ENCODE measurements at places on chromosomes 3 and 15. TPM values are rescaled to one million over a fixed set of nuclear protein-coding genes. Genes with fewer than 3 reads are reported as not detected.
A peak's percentile ranks its signal among the peaks of the same experiment; 100 is the strongest.

The JMJD7 gene
- 2.2 TPM for total RNA-seq

The COL8A1 gene
- total RNA-seq = 324 TPM

The IP6K1 gene
- 45.1 TPM for total RNA-seq

The DAZL gene
- total RNA-seq = not detected

The C3orf20 gene
- not detected for total RNA-seq

The SSUH2 gene
- 0.32 TPM for total RNA-seq

The TGM4 gene
- total RNA-seq = not detected

The RSL24D1 gene
- total RNA-seq = 84.2 TPM

The PYGO1 gene
- 9.0 TPM for total RNA-seq

The KBTBD13 gene
- total RNA-seq = not detected

The ZBED2 gene
- not detected for total RNA-seq

The MORC1 gene
- total RNA-seq = not detected

The CPLX3 gene
- not detected for total RNA-seq

The NR1I2 gene
- under 0.01 TPM for total RNA-seq

The LOXL1 gene
- 99.9 TPM for total RNA-seq

The RLBP1 gene
- not detected for total RNA-seq

The SLC6A20 gene
- not detected for total RNA-seq

The SLC51B gene
- not detected for total RNA-seq

The UPK1B gene
- 0.32 TPM for total RNA-seq

The LRRC3B gene
- total RNA-seq = not detected

GRCh38 chr3:100005665-100006393, 108.5 kb downstream of the FILIP1L start:
- DNase-seq = no peak

GRCh38 chr3:29554566-29554965, 273.7 kb downstream of the RBMS3 start:
- DNase-seq = no peak

- no peak for DNase-seq
These were observed 44.3 kb upstream of the ATP2B2 start for GRCh38 chr3:10549617-10550230.

GRCh38 chr15:31252171-31252785, 74.4 kb upstream of the KLF13 start:
- no peak for DNase-seq

GRCh38 chr3:139111392-139112229, 66.9 kb upstream of the PRR23C start:
- peak; percentile 67 for DNase-seq

DNA sequence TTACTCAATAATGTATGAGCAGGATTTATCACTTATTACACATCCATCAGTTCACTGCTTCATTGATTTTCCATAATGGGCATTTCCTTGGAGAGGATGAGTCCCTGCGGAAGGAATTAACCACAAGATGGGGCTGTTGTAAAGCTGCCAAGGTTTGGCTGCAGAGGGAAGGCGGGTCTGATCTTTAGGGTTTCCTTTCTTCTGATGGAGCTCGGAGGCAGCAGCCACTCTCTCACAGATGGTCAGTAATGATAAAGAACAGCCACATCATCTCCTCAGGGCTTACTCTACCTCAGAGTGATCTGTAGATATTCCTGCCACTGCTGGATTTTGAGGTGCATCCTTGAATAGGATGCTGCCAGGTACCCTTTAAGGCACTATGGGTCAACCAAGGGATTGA, 115.2 kb downstream of the USP13 start:
- peak; percentile 55 for DNase-seq

- no peak for DNase-seq
These were observed 349.3 kb upstream of the SOX2 start for GRCh38 chr3:181362378-181362777.

DNA sequence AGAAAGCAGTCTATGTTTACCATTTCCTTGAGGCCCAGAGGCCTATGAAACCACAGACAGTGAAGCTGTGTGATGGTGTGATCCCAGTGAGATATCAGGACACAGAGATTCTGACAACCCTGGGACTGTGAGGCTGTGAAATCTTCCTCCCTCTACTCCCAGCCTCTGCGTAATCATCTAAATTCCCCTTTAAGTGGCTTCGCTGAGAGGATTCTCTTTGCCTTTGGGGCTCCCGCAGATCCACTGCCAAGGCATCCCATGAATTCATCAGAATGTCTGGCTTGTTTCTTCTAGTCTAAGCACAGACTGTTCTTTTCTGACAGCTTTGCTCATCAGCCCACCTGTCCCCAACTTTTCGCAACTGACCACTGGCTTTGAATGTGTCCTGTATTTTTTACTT, 901.2 kb upstream of the NR2F2 start:
- peak; percentile 51 for DNase-seq

GRCh38 chr3:154829929-154830328, 250.2 kb upstream of the MME start:
- DNase-seq = no peak

DNA sequence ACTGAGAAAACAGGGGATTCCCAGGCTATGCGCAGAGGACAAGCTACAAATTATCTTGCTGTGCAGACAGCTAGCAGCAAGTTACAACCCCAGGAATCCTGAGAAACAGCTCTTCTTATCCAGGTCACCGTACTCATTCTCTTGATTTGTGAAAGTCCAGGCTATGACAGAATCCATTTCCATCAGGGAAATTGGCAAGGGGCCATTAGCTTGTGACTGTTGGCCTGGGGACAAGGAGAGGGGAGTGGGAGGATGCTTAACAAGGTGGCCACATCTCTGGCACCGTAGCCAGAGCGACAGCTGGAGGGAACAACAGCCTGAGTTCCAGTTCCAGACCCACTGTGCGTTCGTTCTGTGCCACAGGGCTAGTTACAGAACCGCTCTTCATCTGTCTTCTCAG, 44.9 kb upstream of the PLXNA1 start:
- DNase-seq = peak; percentile 18

DNA sequence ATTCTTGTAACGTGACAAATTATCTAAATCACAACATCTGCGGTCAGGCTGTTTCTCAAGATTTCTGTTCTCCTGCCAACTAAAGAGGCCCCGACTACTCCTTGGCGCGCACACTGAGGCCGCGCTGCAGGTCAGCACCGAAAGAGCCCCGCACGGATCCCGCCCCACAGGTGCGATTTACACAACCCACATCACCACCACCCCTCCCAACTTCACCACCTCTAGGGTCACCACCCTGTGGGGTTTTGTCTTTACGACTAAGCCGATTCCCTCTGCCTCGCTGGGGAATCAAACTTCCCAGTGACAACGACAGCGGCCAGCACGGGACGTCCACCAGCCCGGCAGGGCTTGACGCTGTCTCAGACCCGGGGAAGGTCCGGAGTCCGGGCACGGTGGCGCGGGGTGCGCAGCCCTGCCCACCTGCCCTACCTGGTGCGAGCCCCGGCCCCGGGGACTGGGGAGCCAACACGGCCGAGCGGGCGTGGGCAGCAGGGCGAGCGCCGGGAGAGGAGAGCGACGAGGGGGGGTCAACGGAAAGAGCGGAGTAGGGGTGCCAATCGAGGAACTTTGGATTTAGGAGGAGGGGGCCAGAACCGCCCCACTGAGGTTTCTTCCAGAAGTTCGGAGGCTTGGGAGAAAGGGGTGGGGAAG, 764 bp downstream of the UACA start:
- DNase-seq = peak; percentile 88

DNA sequence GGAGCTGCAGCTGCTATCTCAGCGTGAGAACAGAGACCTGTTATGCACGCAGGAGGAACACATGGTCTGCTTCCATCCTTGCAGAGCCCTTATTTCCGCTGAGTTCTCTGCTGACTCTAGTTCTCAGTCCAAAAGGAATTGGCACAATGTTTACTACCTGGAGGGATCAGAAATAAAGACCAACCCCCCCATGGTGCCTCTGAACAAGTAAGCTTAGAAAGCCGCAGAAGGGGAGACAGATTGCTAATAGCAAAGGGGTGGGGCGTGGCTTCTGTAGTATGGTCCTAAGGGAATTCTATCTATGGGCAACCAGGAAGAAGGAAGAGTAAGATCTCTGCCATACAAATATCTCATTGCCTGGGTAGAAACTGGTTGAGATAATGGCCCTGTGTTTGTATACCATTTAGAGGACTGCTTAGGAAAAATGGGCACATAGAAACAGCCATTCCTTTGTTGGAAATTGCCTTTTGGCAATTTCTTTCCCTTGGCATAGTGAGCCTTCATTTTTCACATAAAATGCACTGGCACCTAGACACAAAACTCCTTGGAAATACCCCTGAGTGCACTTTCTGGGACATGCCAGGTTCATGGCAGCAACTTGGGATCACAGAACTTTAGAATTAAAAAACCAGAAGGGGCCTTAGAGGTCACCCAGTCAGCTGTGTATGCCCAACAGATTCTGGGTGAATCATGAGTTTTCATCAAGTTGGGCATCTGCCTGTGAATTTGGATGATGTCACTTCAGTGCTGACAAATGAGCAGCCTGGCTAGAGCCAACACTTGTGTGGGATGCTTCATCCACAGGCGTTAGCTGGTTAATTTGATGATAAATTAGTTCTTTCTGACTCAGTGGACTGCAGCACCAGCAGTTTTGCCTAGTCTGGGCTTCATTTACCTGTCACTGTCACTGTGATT, 57.4 kb upstream of the STXBP5L start:
- DNase-seq = no peak

GRCh38 chr3:188756241-188756640, 415.5 kb upstream of the TPRG1 start:
- no peak for DNase-seq

DNA sequence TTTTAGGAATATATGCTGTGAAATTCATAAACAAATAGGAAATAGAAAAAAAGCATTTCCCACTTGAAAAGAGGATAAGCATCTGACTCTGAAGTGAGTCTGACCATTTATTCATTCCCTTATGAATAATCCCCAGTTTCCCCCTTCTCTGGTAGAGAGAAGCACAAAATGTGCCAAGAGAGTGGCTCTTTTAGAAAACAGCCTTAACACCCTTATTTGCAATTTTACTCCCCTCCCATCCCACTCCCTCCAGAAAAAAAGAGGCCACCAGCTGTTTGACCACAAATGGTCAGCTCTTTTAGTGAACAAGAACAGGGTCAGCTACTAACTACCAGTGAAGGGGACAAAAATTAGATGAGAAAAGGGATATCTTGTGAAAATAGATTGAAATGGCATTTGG, 184.5 kb upstream of the ADAMTS9 start:
- no peak for DNase-seq

- no peak for DNase-seq
These were observed 167.5 kb upstream of the IL12A start for GRCh38 chr3:159821110-159821509.

DNA sequence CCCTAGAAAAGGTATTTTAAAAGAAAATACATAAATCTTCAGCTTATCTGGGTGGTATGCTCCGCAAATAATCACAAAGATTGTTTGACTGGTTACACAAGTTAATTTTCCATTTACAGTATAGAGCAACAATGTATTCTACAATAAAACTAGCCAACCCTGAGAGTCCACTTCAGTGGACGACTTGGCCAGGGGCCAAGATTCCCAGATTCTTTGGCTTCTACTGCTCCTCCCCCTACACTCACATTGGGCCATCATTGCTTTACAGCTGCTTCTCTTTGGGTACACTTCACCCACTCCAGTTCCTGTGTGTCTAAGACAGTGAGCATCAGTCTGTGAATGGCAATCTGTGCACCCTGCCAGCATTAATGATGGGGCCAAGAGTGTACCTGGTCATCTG, 17.2 kb upstream of the PRICKLE2 start:
- no peak for DNase-seq

DNA sequence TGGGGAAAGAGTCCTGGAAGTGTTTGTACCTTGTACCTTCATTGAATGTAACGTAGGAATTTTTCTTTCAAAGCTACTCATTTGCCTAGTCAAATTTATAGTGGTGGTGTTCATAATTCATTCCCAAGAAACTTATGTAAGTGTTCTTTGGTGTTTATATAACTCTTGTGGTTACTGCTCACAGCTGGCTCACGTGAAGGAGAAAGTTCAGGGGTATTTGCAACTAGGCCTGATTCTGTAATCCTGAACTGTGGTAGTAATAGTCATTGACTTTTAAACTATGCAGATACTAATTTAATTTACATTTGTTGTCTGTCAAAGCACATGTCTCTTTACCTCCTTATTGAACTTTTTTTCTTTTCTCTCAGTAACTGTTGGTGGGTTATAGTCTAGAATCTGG, 50.5 kb upstream of the TEX264 start:
- DNase-seq = peak; percentile 93

DNA sequence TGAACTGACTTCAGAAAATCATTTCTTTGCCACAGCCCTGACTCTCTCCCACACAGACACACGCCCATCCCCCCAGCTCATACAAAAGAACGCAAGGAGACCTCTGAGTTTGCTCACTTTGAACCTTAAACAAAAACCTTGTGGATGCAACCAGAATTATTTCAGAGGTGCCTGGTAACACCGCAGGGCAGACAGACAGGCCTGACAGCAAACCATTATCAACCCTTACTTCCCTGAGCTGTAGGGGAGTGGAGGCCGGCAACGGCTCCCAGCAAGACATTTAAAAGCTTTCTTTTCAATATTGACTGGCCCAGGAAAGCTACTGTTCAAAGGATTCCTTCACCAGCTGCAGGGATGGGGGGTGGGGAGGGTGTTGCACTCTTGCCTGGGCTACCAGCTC, 2.0 kb upstream of the EFCC1 start:
- DNase-seq = no peak

- DNase-seq = no peak
These were observed 104.0 kb downstream of the TNIK start for GRCh38 chr3:171356251-171356650.

DNA sequence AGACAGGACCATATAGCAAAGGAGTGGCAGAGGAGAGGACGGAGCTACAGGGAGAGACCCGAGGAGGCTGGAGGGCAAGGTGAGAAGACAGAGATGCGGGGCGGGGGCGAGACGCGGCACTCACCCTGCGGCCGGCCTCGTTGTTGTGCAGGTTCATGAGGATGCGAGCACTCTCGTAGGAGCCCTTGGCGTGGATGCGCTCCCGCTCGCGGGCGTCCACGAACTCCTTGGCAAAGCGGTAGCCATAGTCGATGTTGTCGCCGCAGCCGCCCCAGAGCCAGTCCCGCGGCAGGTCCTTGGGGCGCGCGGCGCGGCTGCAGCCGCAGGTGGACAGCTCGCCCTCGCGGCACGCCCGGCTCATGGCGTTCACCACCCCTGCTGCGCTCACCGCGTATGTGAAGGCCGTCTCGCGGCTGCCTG, 12.9 kb downstream of the WNT5A start:
- DNase-seq = no peak

GRCh38 chr3:54303517-54304375, 181.4 kb downstream of the CACNA2D3 start:
- DNase-seq = no peak

GRCh38 chr3:110887176-110887575, 184.4 kb upstream of the NECTIN3 start:
- no peak for DNase-seq
